ENCODE measurements at places on chromosomes 2 and 18.
A peak's percentile ranks its signal among the peaks of the same experiment; 100 is the strongest.

- no peak for DNase-seq
Observed at GRCh38 chr2:73489053-73489452, 103.4 kb downstream of the ALMS1 start.

- DNase-seq: no peak
Observed at GRCh38 chr2:170146784-170147183, 31.2 kb upstream of the MYO3B start.

- DNase-seq: no peak
Observed at GRCh38 chr2:106531676-106532214, 44.6 kb downstream of the CD8B2 start.

DNA sequence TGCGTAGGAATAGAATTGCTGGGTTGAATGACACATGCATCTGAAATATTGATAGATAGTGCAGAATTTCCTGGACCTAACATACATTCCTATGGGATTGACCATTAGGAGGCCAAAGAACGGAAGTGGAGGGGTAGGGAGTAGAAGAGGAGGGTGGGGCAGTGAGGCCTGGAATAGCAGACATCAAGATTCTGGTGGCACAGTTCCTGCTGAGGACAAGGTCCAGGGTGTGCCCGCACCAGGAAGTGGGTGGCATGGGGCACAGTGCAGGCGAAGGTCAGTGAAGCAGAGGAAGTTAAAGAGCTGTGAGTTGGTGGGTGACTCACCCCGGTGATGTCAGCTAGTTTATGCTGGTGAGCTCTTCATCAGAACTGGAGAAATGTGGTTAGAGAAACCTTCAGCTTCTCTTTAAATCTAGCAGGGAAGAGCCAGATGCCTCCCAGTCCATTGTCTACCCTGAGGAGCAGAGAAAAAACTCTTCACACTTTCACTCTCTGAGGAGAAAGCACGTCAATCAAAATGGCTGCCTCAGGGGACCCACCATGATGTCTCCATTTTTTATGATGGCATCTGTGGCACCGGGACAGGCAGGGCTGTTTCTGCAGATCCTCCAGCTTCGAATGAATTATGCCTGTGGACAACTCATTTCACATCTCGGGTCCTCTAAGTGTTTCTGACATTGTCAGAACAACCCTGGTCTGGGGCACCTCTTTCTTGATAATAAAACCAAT, 55.9 kb upstream of the CTLA4 start:
- DNase-seq: peak; percentile 47

DNA sequence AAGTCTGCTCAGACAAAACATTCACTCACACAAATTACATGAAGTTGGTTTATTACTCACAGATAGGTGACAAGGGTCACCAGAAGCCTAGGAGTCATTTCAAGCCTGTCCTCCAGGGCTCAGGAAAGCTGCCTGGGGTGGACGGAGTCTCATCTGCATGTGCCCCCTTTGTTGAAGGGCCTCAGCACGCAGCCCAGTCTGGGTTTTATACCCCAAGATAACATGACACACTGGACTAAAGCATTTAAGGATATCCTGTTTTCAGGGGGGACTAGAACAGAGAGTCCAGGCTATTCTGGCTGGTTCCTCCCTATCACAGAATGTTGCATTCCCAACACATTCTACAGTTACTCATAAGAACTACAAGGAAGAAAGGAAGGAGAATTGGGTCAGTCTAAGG, 164.7 kb downstream of the MREG start:
- DNase-seq: no peak

DNA sequence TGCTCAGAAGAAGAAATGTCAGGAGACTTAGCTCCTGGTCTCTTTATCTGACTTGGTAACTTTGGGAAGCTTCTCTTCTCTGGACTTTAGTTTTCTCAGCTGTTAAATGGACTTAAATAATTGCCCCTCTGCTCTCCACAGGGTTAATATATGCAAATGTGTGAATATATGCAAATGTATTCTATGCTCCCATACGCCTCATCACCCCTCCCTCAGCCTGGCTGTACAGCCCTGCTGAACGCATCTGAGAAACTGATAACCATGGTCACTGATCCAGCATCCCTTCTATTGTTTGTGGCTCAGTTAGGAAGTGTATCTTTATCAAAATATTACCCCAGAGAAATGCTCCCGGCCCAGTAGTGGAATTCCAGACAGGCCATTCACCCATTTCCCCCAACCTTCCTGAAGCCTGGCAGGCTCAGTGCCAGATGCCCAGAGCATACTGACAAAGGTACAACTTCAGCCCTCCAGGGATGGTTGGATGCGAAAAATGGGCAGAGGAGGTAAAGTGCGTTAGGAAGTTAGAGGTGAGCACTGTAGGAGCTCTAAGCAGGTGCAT, 103.4 kb downstream of the DYSF start:
- no peak for DNase-seq

Measured in activated T-helper 1 cell treated with anti-CD3 and anti-CD28 coated beads, Interleukin-2, amount 50 U/mL, for 16 hours (primary cell).